Epithelial cell of proximal tubule (primary cell): ENCODE measurements at places on chromosomes 2 and 18.

DNA sequence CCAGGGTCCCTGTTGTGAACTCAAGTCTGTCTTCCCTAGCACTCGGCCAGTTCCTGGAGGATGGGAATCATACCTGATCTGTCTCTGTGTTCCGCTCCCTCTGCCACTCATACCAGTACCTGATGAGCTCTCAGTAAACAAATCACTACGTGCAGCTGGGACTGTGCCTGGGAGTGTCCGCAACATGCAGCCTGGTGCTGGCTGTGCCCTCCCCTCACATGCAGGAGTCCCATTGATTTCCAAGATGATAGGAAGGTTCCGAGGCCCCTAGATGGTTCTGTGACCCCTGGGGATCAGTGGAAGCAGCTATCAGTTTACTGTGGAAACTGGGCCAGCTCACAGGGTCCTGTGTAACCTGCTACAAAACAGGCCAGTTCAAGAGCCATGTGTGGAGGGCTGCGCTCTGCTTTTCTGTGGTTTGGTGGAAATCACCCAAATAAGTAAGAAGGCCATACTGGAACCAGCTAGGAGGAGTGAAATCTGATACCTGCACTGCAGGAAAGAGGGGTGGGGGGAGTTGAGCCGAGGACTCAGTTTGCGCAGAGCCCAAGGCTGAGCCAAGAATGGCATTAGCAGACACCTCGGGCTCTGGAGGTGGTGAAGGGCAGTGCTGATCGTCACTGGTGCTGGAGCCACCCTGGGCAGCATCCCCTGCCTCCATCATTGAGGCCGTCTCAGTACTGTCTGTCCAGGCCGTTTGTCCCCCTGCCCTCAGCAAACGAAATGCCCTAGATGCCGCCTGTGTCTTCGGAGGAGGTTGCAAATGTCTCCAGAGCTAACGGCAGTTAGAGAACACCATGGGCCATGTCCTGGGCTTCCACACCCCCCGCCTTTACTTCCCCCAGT is 93.3 kb downstream of the KLHL29 start:
- DNase-seq = no peak

DNA sequence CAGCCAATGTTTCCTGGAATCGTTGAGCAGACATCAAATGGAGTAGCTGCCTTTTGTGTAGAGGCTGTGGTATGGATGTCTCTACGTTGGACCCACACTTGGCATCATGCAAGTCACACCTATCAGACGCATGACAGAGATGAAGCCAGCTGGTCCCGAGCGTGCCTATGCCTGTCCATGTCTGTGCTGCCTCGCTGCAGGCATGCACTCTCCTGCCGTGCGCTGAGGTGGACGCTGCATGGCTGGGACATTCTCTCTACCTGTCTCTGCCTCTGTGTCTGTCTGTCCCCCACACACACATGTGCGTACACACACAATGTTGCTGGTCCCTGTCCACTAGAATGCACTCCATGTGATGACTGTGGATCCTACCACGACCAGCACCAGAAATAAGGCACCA is 514.2 kb upstream of the MYT1L start:
- no peak for DNase-seq

DNA sequence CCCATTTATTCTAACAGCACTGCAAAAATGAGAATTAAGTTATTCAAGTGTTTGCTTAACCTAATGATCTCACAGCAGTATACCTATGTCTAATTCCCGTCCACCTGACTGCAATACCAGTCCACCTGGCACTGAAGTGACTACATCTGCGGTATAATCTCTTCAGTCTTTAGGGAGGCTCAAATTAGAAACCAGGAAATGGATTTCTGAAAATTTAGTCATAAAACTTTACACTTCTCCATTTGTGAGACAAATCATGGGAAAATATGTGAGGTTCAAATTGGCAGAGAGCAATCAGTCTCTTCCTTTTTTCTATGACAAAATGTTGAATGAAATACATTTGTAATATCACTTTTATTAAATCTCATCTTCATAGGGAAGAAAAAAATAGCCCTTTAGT is 33.0 kb downstream of the FTCDNL1 start:
- DNase-seq = no peak

GRCh38 chr18:36905571-36905970 is 76.6 kb downstream of the KIAA1328 start:
- DNase-seq = no peak

DNA sequence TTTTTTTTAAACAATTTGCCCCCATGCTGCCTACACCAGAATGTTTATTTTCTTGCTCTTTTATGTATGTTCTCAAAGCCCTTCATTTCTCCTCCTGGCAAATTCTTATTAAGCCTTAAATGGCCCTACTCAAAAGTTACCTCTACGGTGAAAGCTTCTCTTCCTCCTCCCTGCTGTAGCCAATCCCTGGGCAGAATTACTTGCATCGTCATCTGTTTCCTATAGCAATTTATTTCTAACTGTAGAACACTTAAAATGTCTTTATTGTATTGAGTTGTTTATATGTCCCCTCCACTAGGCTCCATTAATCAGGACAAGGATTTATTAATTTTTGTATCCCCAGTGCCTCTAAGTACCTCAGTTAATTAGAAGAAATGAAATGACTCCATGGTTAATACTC is 2.5 kb upstream of the RAD51AP2 start:
- DNase-seq = no peak
